ENCODE measurements at places on chromosomes 7 and 10. TPM values are rescaled to one million over a fixed set of nuclear protein-coding genes. Genes with fewer than 3 reads are reported as not detected.

Gene MEIG1
- 1.2 TPM for total RNA-seq

Gene CARD11
- total RNA-seq: 136 TPM

Gene LAMB1
- not detected for total RNA-seq

Gene RNLS
- 3.6 TPM for total RNA-seq

Gene SDHAF3
- 16.5 TPM for total RNA-seq

Gene NYAP1
- total RNA-seq: 0.46 TPM

Gene FGFR2
- 0.88 TPM for total RNA-seq

Gene WDR37
- 29.0 TPM for total RNA-seq

Gene PRRT4
- 0.65 TPM for total RNA-seq

Gene SHTN1
- 0.15 TPM for total RNA-seq

Gene FEZF1
- total RNA-seq: not detected

Gene LEP
- not detected for total RNA-seq

Gene CDNF
- total RNA-seq: 8.4 TPM

Gene GJD4
- total RNA-seq: not detected

Gene COL26A1
- not detected for total RNA-seq

Gene ABCC2
- total RNA-seq: 7.6 TPM

Gene TCAF2
- total RNA-seq: 14.1 TPM

Gene CRPPA
- 1.3 TPM for total RNA-seq

Gene TWIST1
- total RNA-seq: not detected

Gene TMEM213
- not detected for total RNA-seq

Gene LIPK
- total RNA-seq: not detected

Gene GSDME
- total RNA-seq: 0.92 TPM

Gene CACNB2
- total RNA-seq: not detected

Gene SDK1
- 0.31 TPM for total RNA-seq

Gene CADPS2
- not detected for total RNA-seq

Gene CTAGE4
- 1.2 TPM for total RNA-seq

All from naive thymus-derived CD4-positive, alpha-beta T cell (primary cell).